ENCODE measurements at places on chromosomes 2 and 18. TPM values are rescaled to one million over a fixed set of nuclear protein-coding genes. Genes with fewer than 3 reads are reported as not detected.

- no peak overlapping the region for H3K4me3 ChIP-seq
- H3K36me3 ChIP-seq: no peaks in the 10 kb centered on the region
- DNase-seq: no peak
- H3K27me3 ChIP-seq: no peaks in the 10 kb centered on the region
- no peaks in the 10 kb centered on the region for H3K4me1 ChIP-seq
- H3K27ac ChIP-seq: no peak overlapping the region
These were observed 315.1 kb downstream of the NR4A2 start for GRCh38 chr2:156017341-156017885.

- H3K27me3 ChIP-seq: no peaks in the 10 kb centered on the region
- H3K4me1 ChIP-seq: no peaks in the 10 kb centered on the region
- DNase-seq: no peak
- H3K27ac ChIP-seq: no peak overlapping the region
These were observed 22.5 kb upstream of the RAB27B start for GRCh38 chr18:54805571-54806334.

DNA sequence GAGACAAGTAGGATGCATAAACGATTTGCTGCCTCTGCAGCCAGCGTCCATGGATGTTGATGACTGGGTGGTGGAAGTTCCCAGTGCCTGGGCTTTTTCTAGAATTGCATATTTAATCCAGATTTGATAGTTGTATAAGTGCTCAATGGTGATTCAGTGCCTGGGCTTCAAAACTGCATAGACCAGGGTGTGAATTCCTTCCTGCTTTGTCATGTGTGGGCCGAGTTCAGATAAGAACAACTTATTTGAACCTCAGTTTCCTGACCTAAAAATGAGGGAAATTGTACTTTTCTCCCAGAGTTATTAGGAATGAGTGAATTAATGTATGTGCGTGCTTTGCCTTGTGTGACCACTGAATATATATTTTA, 154.6 kb downstream of the WDSUB1 start:
- H3K4me1 ChIP-seq: peaks cover 11% of the 10 kb centered on the region
- no peak for DNase-seq
- no peak overlapping the region for H3K27ac ChIP-seq
- no peaks in the 10 kb centered on the region for H3K36me3 ChIP-seq

The SPP2 gene
- not detected for total RNA-seq
